SK-MEL-5 (cell line): ENCODE measurements at places on chromosomes 2 and 18. TPM values are rescaled to one million over a fixed set of nuclear protein-coding genes. Genes with fewer than 3 reads are reported as not detected.

SNED1 gene
- 0.11 and 0.13 TPM in 2 replicates for total RNA-seq

SP9 gene
- total RNA-seq, result 0.11 and 0.13 TPM in 2 replicates

IL37 gene
- not detected in 2 replicates for total RNA-seq

AKAIN1 gene
- total RNA-seq, result not detected in 2 replicates

EPHA4 gene
- 42.4 and 59.8 TPM in 2 replicates for total RNA-seq

CPS1 gene
- total RNA-seq, result 15.6 and 18.5 TPM in 2 replicates

SLC5A7 gene
- not detected in 2 replicates for total RNA-seq

TMEM163 gene
- total RNA-seq, result 0.05 TPM in 1 of 2 replicates, not detected in the other

C2orf81 gene
- total RNA-seq, result 0.53 and 0.85 TPM in 2 replicates

GRCh38 chr2:177244244-177244771, 20.2 kb downstream of the NFE2L2 start:
- no peak for DNase-seq

- DNase-seq, result no peak
Observed at GRCh38 chr2:39099870-39100728, 20.8 kb downstream of the SOS1 start.

- no peak for DNase-seq
Observed at GRCh38 chr2:66567729-66568128, 132.8 kb downstream of the MEIS1 start.

- DNase-seq, result peak; percentile 23
Observed at GRCh38 chr2:110818767-110819481, 86.6 kb downstream of the ACOXL start.

DNA sequence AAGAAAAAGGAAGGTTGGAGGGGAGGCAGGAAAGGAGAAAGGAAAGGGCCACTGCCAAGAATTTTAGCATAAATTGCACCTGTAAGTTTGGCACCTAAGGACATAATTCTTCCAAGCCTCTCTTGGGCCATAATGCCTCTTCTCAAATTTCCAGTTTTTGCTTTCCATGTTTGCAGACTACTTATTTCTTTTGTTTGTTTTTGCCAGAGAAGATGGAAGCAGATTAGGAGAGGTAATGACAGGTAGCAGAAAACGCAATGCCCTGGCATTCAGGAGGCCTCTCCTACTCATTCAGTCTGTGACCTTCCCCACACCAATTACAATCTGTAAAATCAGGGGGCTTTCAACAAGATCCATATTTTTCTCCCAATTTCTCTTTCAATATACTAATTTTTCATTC, 56.8 kb downstream of the MRPL33 start:
- DNase-seq, result no peak

DNA sequence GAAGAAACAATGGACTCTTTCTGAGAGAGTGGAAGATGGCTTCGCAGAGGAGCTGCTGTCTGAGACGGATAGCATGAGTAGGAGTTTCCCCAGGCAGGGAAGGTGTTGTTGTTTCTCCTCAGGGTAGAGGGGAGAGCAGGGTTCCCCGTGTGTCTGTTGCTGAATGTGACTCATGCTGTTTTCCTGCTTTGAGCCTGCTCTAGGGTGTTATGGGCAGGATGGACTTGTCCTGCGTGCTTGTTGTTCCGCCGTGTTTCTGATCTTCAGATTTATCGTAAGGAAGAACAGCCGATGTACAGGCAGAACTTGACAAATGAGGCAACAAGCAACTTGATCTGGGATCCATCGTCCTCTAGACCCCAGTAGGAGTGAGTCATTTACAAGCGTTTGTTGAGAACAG, 19.7 kb upstream of the MYCN start:
- DNase-seq, result no peak

- no peak for DNase-seq
Observed at GRCh38 chr18:5317186-5317585, 21.7 kb upstream of the ZBTB14 start.

- no peak for DNase-seq
Observed at GRCh38 chr2:43326101-43326825, 99.9 kb upstream of the ZFP36L2 start.

DNA sequence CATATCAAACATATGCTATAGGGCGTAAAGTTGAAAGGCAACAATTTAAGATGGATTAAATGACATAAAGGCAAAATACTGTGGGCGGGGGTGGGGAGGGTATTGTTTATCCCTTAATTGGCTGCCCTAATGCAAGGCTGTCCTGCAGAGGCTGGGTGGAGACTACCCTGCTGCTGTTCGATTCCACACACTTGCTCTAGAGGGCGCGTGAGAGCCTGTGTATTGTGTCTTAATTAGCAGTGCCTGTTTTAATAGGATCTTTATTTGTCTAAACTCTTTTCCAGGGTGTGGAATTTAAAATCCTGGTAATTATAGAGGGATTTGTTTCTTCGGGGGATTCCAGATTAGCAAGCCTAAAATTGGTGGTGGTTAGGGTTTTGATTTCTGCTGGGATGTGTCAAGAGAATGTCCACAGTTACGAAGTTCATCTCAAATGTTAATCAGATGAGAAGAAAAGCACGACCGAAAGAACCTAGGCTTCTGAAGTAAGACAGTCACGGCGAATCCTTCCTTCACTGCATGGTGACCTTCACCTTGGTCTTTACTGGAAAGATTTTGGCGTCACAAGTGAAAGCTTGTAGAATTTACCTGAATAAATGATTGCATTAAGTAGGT, 103.5 kb upstream of the MAP3K20 start:
- peak; percentile 68 for DNase-seq
